ENCODE measurements at places on chromosomes 4 and X.
A peak's percentile ranks its signal among the peaks of the same experiment; 100 is the strongest.

DNA sequence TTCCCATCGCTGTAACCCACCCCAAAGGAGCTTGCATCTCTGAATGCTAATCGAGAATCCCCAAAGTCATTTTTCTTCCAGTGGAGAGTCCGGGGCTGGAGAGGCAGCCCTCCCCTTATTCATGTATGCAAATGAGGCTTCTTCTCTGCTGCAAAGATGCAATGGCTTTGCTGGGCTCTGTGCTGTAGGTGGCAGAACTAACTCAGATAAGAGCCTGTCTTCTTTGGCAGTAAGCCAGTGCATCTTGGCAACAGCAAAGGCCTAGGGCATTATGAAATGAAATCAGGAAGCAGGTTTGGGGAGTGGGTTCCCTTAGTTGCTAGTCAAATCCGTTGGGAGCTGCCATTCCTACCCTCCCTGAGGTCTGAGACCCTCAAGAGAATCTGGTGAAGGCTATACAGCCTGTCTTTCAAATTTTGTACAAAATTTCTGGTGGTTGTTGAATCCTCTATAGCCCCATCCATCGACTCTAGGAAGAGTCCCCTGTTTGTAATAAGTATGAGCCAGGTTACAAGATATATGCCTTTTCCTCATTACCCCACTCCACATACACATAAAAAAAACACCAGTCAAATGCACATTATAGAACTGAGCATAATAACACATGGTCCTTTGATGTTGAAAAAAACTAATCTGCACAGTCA, 290.6 kb upstream of the TAPT1 start:
- peak; percentile 63 for DNase-seq

DNA sequence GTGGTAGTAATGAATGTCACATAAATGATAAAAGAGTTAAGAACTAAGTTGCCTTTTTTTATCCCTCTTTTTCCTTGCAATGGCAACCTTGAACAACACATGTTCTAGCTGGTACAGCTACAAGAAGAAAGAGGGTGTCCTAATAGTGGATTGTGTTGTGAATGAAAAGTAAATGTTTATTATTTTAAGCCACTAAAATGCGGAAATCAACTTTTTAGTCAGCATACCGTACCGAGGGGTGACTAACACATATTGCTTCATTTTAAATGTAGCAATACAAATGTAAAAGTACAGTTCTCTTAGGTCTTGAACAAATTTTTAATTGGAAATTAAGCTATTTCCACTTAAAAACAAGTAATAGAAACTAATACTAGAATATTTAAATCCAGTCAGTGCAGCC, 17.7 kb upstream of the AP1AR start:
- DNase-seq, result peak; percentile 24

- no peak for DNase-seq
These were observed 636.5 kb upstream of the FRG1 start for GRCh38 chr4:189304167-189304566.

- DNase-seq, result no peak
These were observed 53.2 kb downstream of the MTM1 start for GRCh38 chrX:150621652-150622051.

All from dermis microvascular lymphatic vessel endothelial cell (primary cell).